GM04503 (cell line): ENCODE measurements at places on chromosomes 1 and 21.

DNA sequence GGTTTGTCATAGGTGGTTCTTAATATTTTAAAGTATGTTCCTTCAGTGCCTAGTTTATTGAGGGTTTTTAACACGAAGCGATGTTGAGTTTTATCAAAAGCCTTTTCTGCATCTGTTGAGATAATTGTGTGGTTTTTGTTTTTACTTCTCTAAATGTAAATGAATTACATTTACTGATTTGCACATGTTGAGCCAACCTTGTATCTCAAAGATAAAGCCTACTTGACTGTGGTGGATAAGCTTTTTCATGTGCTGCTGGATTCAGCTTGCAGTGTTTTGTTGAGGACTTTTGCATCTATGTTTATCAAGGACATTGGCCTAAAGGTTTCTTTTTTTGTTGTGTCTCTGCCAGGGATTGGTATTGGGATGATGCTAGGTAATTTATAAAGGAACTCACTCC, 142.5 kb downstream of the PRDM2 start:
- DNase-seq = no peak

- DNase-seq = no peak
Observed at GRCh38 chr1:4416189-4416588, 238.2 kb upstream of the AJAP1 start.

DNA sequence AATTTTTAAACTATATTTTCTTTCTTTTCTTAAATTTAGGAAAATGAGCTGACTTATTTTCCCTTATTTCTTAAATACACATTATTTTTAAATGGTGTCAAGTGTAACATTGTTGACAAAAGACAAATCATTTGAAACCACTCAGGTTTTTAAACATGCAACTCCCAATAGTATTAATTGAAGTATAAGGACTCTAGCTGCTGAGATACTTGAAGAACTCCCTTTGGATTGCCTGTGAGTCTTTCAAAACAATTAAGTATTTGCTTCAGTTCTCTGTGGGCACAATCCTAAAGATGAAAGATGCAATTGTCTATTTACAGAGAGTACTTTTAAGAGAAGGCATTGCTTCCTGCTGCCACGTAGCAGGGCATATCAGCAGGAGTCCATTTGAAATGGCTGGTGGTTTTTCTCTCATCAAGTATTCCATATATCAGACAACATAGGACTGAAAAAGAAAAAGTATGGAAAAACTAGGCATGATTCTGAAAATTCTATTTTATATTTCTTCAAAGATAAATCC, 373.4 kb downstream of the NEGR1 start:
- DNase-seq = no peak

GRCh38 chr21:42081138-42081537, 10.0 kb downstream of the UMODL1 start:
- DNase-seq = no peak

- no peak for DNase-seq
Observed at GRCh38 chr1:153613406-153613805, 469 bp upstream of the S100A16 start.

GRCh38 chr21:37787456-37787855, 128.8 kb downstream of the KCNJ6 start:
- DNase-seq = peak; percentile 82

DNA sequence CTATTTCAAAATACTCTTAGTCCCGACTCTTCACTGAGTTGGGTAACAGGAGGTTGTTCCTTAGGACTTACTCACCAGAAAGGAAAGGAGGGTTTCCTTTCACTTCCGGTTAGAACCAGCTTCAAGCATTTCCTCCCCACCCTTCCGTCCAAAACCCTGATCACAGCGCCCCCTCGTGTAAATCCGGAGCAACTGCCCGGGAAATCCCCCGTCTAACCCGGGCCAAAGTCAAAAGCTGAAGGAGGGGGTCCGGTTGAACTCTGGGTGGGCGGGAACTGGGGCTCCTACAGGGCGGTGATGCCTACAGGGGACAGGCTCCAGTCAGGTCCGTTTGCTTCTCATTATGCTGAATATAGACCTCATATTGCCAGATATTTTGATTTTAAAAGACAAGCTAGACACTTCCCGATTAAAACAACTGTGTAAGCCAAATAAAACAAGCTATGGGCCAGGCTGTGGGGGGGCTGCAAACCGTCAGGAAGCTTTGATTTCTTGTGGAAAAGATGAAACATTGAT, 15.0 kb upstream of the MTARC2 start:
- DNase-seq = peak; percentile 63

DNA sequence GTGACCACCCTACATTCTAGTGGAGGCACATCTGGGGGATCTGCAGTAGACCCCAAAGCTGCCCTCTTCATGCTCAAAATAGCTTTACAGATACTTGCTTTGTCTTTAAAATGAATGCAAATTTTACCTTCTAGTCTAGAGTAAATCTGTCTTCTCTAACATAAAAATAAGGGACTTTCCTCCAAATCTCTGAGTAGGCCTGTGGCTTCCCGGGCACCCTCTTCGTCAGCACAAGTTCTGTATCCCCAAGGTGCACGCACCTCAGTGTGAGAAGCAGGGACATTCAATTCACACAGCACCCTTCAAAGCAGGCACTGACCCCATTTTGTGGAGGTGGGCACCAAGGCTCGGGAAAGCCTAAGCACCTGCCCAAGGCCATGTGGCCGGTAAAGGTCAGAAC, 19.0 kb downstream of the MEF2D start:
- DNase-seq = no peak

- no peak for DNase-seq
Observed at GRCh38 chr1:147337040-147337630, 94.7 kb downstream of the CHD1L start.

DNA sequence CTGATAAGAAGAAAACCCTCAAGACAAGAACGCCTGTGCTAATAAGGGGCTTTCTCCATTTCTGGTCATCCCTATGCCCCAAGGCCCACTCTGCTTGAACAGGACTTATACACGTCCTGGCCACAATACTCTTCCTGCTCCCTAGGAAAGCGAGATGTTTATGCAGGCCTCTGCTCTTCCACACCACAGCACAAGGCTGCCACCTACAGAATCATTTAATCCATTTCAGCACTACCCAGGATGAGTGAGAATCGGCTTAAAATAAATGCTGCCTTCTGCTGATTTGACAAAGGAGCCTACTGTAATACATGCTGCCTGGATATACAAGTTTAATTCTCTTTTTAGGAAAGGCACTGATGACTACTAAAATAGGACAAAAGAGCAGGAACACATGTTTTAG, 29.4 kb downstream of the FRRS1 start:
- DNase-seq = peak; percentile 16

DNA sequence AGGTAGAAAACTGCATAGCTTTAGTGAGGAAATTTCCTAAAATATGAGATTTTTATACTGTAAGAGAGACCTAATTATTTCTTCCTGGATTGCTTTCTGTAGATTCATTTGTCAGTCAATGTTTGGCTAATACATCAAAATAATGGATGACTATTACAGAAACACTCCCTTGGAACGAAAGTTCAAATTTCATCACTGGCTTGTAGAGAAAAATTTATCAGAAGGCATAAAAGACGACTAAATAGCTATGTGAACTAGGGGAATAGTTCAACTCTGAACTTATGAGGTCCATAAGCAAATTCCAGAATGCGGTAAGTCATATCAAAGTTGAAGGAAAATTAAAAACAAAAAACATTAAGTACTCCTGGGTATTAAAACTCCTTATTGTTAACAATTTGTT, 36.0 kb downstream of the WNT2B start:
- DNase-seq = peak; percentile 55

DNA sequence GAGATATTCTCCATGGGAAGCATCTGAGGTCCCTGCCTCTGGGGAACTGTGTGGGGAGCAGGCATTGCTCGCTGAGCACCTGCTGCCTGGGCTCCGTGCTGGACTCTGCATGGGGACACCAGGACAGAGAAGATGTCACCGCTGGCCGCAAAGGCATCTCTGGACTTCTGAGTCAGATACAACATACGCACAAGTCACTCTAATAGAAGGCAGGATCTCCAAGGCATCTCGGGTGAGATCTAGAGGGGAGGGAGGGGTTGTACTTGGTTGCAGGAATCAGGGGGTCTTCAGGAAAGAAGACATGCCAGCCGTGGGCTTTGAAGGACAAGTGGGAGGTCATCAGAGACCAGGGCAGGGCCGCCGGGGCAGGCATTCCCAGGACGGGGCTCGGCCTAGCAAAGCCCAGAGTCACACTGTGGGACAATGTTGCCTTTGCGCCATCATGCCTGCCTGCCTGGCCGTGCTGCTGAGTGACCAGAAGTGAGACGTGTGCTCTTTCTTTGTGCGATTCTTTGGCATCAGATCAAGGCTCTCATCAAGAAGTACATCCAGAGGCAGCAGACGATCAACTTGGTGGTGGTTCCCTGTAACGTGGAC, 28.3 kb downstream of the MX2 start:
- no peak for DNase-seq

GRCh38 chr1:208185801-208186231, 58.4 kb downstream of the PLXNA2 start:
- no peak for DNase-seq

DNA sequence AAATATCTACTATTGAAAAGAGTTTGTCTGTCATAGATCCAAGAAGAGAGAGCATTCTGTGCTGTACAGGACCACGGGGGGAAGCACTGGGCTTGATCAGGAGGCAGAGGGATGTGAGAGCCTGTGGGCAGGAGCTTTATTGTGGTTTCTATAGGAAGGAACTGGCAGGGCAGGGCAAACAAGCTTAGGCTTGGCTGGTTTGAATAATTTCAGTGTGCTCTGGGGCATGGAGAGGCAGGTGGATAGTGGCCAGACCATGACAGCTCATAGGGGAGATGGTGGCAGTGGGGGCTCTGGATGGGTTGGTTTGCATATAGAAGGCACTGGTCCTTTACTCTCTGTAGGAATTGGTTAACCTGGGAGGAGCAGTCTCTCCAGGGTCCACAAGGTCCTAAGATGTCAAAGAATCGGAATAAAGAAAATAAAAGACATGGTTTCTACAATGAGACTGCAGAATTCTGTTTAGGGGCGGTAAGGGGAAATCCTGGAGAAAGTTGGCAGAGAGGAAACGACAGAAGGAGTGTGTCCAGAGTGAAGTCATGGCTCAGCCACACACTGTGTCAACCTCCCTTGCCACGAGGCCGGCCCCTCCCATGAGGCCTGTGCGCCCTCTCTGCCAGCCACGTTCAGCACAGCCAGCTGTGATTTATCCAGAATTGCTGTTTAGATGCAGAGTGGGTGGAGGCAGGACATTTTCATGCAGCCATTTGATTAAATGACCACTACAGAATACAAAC, 81.7 kb upstream of the PGBD5 start:
- no peak for DNase-seq

DNA sequence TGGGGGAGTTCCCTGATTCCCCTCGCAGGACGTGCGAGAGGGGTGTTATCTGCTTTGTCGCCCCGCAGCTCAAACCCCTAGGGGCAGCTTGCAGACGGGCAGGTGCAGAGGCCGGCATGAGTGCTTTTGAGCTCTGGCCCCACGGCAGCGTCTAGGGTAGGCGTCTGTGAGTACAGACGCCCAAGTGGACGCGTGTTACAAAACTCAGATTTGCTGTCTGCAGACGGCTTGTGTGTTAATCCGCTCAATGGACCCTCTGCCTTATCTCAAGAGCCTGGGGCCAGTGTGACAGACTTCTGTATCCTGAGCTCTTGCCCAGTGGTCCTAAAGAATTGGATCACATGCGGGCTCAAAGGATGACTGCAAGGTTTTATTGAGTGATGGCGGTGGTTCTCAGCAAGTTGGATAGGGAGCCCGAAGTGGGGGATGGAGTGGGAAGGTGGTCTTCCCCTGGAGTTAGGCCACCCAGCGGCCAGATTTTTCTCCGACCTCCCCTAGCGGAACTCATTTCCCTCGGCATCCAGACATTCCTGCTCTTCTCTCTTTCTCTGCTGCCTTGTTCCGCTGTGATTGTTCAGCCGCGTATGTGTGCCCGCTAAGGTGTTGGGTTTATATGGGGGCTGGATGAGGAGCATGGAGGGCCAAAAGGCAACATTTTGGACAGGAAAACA, 9.4 kb downstream of the CFHR4 start:
- DNase-seq = no peak

- no peak for DNase-seq
Observed at GRCh38 chr1:184743062-184743756, 11.4 kb downstream of the EDEM3 start.

DNA sequence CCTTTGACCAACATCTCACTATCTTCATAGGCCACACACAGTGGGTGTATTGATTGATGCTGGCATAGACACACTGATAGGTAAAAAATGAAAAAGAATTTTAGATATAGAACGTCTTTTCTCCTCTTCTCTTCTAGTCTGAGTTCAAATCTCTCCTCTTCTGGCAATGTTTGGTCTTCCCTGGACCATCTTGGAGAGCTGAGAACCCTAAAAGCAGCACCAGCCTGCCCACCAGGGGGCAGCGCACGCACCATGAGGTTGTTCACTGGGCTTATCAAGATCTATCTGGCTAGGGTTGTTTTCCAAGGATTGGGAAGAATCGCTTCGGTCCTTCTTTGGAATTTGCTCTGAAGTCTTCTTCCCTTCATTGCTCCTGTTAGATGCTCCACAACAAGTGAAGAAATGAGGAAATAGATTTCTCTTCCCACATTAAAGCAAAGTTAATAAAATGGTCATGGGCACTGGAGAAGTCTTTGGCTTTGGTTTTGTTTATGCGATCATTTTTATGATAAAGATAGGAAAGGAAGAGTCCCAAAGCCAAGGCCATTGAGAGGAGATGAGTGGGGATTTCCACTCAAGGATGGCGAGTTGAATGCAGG, 104.0 kb upstream of the OLIG2 start:
- no peak for DNase-seq

DNA sequence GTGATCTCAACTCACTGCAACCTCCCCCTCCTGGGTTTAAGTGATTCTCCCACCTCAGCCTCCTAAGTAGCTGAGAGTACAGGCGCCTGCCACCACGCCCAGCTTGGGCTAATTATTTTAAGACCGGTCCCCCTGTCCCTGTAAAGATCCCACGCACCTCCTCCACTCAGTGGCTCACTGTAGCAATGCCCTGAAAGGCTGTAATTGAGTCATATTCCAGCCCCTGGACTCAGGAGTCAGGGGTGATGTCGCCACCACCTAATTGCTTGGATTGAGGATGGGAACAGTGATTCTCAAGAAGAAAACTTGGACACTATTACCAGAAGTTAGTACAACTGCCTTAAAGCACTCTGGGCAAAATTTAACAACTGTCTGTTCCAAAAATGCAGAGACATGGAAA, 3.1 kb upstream of the EDARADD start:
- no peak for DNase-seq

GRCh38 chr1:38581396-38581795, 278.2 kb downstream of the RRAGC start:
- DNase-seq = no peak

GRCh38 chr1:61450454-61450853, 274.5 kb downstream of the TM2D1 start:
- no peak for DNase-seq

- DNase-seq = no peak
Observed at GRCh38 chr1:111990026-111990877, 784 bp upstream of the KCND3 start.

DNA sequence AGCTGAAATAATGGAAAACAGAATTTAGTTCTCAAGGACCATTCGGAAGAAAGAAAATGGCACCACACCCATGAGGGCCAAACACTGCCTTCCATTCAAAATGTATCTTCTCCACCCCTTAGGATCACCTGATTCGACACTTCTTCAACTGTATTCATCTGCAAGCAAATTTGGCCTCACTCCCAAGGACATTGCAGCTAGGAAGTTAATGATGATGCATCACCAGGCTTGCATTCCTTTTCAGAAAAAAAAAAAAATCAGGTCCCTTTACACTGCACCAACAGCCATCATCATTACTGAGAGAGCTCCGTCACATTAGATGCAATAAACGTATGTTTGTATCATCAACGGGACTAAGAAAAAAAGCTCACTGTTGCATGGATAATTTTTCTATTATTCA, 368.3 kb downstream of the PCP4 start:
- DNase-seq = no peak
